ENCODE measurements at places on chromosomes 16 and 17. TPM values are rescaled to one million over a fixed set of nuclear protein-coding genes. Genes with fewer than 3 reads are reported as not detected.
A peak's percentile ranks its signal among the peaks of the same experiment; 100 is the strongest.

DNA sequence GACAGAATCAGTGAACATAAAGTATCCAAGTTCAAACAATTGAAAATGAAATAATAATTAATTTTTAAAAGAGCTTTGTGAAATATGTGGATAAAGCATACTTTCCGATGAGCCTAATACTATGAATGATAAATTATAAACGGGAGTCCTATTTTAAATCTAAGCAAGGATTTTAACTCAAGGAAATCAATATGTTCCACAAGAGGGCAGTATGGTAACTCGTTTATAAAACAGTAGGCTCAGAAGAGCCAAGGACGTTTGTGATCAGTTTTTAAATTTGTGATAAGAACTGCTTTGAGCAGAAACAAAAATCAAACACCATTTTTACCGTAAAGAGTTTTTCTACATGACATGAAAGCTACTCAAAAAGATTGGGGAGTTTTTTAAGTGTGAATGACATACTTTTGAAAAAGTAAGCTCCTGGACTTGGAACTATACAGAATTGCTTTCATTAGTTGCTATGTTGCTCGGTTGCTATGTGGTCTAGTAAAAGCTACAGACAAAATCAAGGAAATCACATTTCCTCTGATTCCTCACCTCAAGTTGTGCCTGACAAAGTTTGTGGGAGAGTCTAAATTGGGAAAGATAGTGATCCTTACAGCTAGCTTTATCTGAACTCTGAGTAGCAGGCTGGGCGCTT lies 11.8 kb upstream of the TEKT1 start:
- no peak for DNase-seq

DNA sequence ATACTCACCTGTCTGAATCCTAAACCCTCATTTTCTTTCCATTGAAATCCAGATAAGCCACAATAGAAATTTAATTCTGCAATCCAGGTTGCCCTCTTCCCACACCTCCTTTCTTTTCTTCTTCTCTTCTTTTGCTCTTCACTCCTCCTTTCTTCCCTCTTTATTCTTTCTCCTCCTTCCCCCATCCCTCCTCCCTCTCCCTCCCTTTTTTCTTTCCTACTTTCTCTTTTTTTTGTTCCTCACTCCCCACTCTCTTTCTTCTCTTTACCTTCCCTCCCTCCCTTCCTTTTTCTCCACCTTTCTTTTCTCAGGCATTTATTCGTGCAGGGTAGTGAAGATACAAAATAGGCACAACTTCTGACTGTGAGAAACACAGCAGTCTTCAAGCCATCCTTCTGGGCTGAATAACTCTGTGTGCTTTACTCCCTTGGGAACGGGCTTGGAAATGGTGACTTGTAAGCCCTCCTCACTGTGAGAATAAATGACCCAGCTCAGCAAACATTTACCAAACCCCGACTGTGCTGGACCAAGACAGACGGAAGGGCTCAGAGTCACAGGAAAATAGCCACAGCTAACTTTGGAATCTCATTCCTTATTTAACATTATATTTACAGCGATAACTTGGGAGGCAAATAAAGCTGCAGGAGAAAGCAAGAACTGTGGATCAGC lies 140.8 kb downstream of the HAPSTR1 start:
- DNase-seq: no peak

DNA sequence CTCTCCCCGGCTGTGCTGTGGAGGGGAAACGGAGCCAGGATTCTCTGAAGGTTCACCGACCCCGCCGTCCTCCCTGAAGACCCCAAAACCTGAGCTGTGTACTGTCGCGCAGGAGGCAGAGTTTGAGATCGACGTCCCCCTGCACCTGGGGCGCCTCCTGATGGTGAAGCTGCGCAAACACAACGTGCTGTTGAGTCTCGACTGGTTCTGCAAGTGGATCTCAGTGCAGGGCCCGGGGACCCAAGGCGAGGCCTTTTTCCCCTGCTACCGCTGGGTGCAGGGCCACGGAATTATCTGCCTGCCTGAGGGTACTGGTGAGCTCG lies 62.6 kb upstream of the TEKT1 start:
- DNase-seq: no peak

- no peak for DNase-seq
These were observed 489.8 kb downstream of the NPIPA7 start for GRCh38 chr16:16868727-16869126.

GRCh38 chr17:38344420-38344745 lies 627 bp upstream of the GPR179 start:
- DNase-seq: no peak

GRCh38 chr17:67165201-67165600 lies 79.8 kb downstream of the HELZ start:
- no peak for DNase-seq

DNA sequence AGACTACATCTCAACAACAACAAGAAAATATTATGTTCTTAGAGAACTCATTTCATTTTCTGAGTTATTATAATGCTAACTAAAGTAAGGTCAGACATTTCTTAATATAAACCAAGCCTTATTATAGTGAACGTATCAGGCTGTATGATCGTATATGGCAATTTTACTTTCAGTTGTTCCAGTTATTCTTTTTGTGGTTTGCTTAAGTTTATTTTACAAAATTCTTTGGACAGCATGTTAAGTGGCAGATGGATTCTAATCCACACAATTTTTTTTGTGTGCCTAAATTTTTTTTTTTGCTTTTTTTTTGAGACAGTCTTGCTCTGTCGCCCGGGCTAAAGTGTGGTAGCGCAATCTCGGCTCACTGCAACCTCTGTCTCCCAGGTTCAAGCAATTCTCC lies 59.0 kb downstream of the VMP1 start:
- no peak for DNase-seq

DNA sequence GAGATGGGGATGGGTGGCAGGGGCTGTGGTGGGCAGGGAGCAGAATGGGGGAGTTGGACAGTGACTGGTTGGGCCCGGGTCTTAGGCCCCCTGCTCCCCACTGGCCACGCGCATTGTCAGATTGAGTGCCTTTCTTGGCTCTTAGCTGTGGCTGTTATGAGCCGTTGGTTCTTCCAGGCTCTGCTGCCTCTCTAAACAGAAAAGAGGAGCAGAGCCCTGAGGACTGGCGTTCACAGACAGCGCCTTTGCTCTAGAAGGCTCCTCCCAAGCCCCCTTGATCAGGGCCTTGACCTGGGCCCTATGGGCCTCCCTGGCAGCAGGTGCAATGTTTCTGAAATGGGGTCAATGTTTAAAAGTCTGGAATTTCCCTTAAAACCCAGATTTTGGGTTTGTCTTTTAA lies 14.8 kb upstream of the NUDT16L1 start:
- DNase-seq: no peak

DNA sequence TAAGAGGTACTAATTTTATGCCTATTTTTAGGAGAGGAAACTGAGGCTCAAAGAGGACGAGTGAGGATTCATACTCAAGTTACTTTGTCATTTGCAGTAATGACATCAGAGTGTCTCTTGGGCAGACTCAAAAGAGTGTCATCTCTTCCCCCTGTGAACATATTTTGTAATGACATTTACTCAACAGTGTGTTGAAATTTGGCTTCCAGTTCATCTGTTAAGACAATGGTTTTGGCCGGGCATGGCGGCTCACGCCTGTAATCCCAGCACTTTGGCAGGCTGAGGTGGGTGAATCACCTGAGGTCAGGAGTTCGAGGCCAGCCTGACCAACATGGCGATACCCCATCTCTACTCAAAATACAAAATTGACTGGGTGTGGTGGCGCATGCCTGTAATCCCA lies 28.9 kb downstream of the WFDC1 start:
- DNase-seq: no peak

GRCh38 chr16:73793260-73793659 lies 503.4 kb upstream of the PSMD7 start:
- DNase-seq: no peak

DNA sequence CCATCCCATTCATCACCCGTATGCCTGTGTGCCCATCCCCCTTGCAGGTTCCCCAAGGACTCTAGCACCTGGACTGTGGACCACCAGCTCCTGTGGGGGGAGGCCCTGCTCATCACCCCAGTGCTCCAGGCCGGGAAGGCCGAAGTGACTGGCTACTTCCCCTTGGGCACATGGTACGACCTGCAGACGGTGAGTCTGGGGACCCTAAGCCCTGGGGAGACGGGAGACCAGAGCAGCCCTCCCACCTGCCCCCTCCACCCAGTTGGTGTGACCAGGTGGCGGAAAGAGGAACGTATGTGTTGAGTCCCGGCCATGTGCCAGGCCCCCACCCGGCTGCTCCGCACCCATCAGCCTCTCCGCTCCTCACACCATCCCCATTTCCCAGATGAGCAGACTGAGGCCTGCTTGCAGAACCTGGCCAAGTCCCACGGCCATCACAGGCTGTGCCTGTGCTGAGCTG lies 15.6 kb downstream of the GAA start:
- DNase-seq: no peak

- DNase-seq: no peak
These were observed 24.4 kb upstream of the ADCY9 start for GRCh38 chr16:4140652-4141051.

DNA sequence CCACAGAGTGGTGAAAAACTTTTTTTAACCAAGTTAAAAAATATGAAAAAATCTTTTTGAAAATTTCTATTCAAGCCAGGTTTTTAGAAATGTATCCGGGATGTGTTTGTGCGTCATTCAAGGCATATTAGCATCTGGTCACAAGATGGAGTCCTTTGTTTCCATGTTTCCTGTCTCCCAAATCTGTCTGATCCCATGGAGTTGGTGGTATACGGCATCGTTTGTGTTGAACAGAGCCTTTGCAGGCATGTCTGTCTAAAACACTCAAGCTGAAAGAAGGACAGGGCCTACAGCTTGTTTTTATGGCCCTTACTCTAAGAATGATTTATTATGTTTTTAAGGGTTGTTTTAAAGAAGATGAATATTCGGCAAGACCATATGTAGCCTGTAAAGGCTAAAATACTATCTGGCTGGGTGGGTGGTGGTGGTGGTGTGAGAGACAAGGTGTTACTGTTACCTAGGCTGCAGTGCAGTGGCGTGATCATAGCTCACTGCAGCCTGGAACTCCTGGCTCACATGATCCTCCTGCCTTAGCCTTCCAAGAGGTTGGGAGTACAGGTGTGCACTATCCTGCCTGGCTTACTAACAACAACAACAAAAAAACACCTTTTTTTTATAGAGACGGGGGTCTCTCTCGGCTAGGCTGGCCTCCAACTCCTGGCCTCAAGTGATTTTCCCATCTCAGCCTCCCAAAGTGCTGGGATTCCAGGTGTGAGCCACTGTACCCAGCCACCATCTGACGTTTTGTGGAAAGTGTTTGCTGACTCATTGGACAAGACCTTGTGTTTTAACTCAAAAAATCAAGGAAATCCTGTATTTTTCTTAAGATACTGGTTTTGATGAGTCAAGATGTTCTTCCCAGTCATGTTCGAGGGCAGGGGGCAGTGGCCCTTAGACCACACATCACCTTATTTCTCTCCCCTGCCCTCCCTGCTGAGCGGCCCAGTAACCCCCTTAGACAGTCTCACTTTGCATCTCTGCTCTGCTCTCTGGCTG lies 52.2 kb downstream of the NDE1 start:
- no peak for DNase-seq

DNA sequence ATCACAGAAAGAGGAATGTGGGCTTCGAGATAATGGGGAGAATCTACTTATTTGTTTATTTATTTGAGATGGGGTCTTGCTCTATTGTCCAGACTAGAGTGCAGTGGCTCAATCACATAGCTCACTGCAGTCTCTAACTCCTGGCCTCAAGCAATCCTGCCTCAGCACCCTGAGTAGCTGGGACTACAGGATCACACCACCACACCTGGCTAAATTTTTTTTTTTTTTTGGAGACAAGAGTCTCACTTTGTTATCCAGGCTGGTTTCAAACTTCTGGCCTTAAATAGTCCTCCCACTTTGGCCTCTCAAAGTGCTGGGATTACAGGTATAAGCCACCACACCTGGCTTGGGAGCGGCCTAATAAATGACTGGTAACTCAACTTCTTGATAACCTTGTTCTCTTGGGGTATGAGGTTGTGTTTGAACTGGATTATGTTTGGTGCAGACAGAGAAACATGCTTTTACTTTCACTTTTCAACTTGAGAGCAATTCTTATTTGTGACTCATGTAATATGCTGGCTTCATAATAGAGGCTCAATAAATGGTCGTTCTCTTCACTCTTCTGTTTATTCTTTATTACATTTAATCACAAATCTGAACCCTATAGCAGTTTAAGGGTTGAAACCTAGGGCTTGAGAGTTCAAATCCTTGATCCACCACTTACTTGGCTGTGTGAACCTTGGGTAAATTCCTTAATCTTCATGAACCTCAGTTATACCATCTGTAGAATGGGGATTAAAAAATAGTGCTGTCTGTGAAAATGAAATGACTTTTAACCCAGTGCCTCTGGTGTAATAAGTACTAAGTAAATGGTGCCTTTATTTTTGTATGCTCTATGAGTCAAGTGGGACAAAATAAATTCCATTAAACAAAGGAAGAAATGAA lies 129.1 kb upstream of the HS3ST2 start:
- DNase-seq: no peak

- peak; percentile 72 for DNase-seq
These were observed 21.0 kb downstream of the SOX8 start for GRCh38 chr16:1002399-1003166.

DNA sequence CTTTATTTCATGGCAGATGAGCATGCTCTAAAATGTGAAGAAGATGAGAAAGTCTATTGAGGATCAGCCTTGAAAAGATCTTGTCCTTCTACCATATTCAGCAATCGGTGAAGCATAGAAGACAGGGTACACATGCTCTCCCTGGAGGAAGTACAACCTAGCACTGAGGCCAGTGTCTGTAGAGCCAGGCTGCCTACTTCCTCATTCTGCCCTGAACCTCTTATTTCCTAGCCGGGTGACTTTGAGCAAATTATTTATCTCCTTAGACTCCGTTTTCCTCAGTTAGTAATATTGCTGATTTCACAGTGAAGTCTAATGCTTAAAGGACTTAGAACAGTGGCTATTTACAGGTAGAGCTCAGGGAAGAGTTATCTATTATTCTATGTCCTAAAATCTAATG lies 58.4 kb downstream of the TMEM100 start:
- DNase-seq: no peak

DNA sequence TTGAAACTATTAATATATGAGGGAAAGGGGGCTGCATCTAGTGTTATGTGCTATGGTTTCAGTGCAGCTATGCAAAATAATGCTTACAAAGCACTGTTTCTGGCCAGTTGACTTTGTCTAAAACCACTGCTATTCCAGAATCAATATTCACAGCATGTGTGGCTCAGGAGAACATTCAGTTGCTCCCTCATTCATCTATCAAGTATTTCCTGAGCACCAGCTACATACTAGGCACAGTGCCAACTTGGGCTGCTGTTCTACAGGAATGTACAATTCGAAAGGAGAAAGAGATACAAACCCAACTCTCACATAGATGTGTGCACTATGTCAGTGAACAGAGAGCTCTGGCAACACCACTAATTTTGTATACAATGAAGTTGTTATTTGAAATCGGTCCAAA lies 183.0 kb downstream of the PHKB start:
- DNase-seq: no peak

GPT2 gene
- total RNA-seq: 44.7 TPM

SETD1A gene
- 17.6 TPM for total RNA-seq

CES1 gene
- 704 TPM for total RNA-seq

SLC5A2 gene
- 3.7 TPM for total RNA-seq

C16orf92 gene
- not detected for total RNA-seq

CD7 gene
- total RNA-seq: 12.0 TPM

ABHD15 gene
- 23.7 TPM for total RNA-seq

RCVRN gene
- total RNA-seq: 0.20 TPM

CCL1 gene
- not detected for total RNA-seq

JUP gene
- total RNA-seq: 201 TPM

CLEC18A gene
- total RNA-seq: 3.6 TPM

TAT gene
- total RNA-seq: 2.5 TPM

Data from mucosa of gallbladder (tissue), 1 donor.